ENCODE measurements at places on chromosomes 11 and 22.

DNA sequence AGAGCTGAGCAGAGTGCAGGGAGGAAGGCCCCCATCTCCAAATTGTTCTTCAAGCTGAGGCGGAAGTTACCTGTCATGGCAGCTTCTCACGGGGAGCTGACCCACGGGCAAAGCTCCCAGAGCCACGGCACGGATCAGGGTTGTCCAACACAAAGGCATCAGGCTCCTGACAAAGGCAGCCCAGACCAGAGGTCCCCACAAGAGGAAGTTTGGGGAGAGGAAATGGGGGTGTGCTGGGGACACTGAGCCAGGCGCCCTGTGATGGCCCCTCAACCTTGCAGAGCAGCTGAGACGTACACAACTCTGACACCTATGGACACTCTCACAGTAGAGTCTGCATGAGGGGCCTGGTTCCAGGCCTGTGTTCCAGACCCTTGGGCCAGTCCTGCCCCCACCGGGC is 95.6 kb downstream of the CTTN start:
- DNase-seq = no peak

GRCh38 chr22:24337894-24338645 is 67.4 kb downstream of the SPECC1L start:
- no peak for DNase-seq

DNA sequence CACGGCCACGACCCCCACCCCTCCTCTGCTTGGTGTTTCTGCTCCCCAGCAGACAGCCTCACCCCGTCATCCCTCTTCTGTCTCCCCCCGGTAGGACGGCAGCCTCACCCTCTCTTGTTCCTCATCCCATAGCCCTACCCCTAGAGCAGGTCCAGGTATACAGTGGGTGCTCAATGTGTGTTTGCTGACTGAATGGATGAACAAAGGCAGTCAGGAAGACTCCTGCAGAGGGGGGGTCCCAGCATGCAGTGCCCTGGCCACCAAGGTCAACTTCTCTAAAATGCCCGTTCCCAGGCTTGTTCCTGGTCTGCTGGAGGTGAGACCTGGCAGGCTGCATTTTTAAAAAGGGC is 34.7 kb upstream of the FADD start:
- DNase-seq = no peak

DNA sequence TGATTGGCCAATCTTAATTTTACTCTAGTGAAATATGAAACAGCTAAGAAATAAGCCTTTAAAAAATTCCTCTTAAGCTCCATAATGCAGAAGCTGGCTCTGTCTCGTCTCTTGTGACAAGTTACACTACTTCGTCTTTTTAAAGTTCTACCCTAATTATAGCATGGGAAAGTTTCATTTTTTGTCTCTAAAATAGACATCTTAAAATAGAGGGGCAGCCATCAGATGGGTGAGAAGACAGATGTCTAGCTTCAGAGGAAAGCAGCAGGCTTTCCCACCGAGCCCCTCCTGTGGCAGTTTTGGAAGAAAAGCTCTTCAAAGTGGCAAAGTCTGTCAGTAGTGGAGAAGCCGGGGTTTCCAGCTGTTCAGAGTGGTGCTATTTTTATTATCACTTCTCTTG is 39.5 kb downstream of the XRRA1 start:
- DNase-seq = no peak

DNA sequence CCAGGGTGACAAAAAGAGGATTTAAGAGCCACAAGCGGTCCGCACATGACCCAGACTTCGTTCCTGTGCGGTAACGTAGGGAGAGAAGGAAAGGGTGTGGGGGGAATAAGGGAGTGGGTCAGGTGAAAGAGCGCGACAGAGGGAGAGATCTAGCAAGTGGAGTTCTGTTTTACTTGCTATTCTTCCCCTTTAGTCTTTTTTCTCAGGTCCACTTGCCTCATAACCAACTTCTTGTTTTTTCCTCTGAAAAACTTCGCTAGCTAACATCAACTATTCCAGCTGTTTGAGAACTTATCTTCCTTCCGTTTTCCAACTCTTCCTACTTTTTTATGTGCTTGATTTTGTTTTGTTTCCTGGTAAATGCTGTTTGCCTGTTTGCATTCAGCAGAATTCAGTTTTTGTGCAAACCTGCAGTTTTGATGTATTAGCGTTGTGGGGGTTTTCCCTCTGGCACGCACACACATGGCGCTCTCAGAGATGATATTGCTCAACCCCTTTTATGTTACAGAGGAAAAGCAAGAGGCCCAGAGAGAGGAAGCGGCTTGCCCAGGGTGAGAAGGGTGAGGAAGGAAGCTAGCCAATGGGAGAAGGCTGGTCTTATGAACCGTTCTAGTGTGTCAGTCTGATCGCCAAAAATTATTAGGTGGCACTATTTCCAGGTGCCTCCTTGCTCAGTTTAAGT is 592 bp upstream of the CTSC start:
- peak; percentile 26 for DNase-seq

- no peak for DNase-seq
These were observed 9.9 kb downstream of the P2RY6 start for GRCh38 chr11:73281796-73282660.

DNA sequence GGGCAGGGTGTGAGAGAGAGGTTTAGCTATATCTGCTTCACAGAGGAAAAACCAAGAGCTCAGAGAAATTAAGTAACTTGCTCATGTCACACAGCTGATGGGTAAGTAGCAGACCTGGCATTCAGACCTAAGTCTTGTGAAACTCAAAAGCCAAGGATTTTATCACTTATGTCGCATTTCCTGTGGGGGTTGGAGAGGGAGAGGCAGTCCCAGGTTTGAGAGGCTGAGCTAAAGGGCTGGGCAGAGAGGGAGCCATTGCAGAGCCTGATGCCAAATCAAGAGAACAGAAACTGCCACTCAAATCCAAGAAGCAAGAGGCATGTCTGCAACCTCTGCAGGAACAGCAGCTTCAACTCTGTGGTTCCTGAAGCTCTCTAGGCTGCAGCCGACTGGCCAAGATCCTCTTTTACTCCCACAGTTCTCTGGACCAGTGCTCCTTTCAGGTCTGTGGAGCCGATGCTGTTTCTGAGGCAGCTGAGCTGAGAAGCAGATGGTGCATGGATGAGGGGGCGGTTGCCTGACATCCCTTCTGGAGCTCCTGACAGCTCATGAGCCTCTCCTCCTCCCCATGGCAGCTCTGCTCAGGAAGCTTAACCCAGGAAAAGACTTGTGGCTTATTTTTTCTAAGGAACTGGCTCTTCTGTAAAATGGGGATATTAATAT is 47.6 kb upstream of the NAV2 start:
- no peak for DNase-seq

DNA sequence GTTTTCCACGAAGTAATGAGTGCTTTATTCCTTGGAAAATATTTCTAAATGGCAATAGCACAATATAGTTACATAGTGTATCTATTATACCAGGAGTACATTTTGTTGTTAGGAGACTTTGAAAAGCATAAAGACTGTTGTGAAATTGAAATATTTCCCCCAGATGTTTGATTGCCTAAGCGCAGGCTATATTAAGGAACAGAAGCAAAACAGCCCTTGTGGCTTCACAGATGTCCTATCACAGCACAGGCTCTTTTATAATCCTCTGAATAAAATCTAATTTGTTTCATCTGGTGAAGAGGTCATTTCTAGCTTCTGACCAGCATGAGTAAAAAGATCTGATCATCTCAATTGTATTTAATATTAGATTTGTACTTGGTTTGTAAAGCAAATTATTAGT is 48.2 kb downstream of the BSX start:
- DNase-seq = no peak

- no peak for DNase-seq
These were observed 104.3 kb downstream of the MAML2 start for GRCh38 chr11:96238563-96239135.

GRCh38 chr22:26975865-26976264 is 318.5 kb downstream of the MIAT start:
- DNase-seq = no peak

DNA sequence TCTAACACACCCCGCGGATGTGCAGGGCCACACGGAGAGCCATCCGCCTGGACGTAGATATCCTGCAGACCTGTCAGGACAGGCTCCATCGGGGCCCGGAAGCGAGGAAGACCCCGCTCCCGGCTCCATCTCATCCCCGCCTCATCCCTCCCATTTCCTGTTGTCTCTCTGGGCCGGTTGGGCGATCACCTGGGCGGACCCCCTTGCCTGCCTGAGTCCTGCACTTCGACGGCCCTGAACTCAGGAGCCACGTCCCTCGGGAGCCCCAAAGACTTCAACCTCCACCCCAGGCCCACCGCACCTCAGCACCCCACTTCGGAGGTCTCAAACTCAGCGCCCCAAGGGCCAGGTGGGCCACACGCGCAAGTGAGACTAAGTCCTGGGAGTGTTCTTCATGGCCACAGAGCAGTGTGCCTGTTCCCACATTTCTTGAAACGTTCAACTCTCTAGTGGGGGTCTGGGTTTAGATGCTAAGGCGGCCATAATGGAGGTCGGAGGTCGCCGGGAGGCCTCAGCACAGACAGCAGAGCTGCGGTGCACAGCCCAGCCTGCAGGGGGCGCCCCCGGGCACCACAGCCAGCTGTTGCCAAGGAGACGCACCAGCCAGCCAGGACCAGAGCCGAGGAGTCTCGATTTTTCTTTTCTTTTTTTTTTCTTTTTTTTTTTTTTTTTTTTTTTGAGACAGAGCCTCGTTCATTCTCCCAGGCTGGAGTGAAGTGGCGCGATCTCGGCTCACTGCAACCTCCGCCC is 26.0 kb upstream of the FADD start:
- no peak for DNase-seq

DNA sequence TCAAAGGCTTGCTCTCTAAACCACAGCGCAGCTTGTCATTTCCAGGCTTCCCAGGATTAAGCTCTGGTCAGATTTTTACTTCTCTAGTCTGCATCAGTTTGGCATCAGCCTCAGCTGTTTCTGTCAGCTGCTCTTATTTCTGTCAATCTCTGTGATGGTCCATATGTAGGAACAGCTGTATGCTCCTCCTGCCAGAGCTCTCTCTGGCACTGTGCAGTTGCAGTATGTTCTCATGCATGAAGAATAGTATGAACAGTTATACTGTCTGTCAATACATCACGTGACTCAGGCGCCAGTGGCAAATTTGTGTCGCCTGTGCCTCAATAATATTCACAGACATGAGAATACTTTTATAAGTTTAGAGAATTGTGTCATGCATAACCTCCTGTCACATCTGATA is 6.7 kb downstream of the OR6M1 start:
- no peak for DNase-seq

DNA sequence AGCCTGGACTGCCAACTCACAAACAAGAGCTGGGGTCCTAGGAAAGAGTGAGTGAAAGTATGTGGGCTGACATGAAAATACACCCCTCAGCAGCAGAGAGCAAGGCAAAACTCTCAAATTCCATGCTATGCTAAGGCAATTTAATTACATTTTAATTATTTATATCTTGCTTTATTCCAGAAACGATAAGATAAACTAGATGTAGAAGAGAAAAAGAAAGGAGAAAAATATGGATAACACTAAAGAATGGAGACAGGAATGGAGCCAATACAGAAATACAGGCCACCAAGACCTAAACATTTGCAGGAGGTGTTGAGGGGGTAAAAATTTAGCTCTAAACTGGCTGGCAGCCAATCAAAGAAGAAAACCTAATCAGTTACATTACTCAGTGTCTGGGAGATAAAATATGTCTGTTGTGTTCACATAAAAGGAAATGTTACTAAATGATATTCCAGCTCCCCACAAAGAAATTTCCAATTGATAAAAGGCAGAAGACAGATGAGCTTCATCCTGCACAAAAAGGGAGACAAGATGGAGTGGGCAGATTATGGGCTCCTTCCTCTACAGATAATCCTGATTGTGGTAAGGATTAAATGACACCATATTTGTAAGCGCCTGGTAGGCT is 223.5 kb upstream of the BLID start:
- DNase-seq = no peak

GRCh38 chr11:3861683-3862082 is 6.2 kb downstream of the STIM1 start:
- no peak for DNase-seq

DNA sequence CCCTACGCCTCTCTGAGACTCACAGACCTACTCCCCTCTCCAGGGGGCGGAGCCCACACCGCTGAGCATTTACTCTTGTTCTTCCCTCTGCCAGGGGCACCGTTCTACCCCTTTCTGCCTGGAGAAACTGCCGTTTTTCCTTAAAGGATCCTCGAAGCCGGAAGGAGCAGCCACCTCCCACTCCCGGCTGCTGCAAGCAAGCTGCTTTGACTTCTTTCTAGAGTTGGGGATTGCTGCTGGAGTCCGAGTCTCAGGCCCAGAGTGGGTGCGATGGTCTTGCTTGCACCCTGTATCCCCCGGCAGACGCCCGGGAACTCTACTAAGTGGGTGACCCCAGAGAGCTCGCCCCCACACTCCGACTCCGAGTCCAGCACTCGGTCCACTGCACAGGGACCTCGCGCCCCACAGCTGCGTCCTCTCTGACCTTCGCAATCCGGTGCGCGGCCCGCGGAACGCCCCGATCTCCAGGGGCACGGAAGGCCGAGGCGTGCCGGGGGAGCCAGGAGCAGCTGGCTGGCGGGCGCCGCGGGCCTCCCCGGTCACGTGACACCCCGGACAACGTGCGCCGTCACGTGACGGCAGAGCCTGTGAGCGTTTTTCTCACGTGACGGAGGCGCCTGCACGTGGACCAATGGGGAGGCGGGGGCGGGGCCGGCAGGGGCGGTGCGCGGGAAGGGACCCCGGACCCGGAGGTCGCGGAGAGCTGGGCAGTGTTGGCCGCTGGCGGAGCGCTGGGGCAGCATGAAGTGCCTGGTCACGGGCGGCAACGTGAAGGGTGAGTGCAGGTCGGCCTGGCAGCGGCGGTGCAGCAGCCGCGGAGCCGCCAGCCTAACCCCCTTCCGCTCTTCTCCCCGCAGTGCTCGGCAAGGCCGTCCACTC is at the start of gene RAD9A:
TSS of gene RAD9A (plus strand) at position 683 of the 879 bp plus-strand sequence. CDS start at position 742, 59 bp downstream.
- DNase-seq = peak; percentile 82

- no peak for DNase-seq
These were observed 2.6 kb upstream of the LGALS2 start for GRCh38 chr22:37582526-37582925.

GRCh38 chr22:45709866-45710265 is 38.2 kb downstream of the ATXN10 start:
- DNase-seq = no peak

GRCh38 chr11:128735935-128736605 is 42.2 kb downstream of the FLI1 start:
- DNase-seq = no peak

- DNase-seq = no peak
These were observed 43.5 kb downstream of the FANCF start for GRCh38 chr11:22582151-22582410.

DNA sequence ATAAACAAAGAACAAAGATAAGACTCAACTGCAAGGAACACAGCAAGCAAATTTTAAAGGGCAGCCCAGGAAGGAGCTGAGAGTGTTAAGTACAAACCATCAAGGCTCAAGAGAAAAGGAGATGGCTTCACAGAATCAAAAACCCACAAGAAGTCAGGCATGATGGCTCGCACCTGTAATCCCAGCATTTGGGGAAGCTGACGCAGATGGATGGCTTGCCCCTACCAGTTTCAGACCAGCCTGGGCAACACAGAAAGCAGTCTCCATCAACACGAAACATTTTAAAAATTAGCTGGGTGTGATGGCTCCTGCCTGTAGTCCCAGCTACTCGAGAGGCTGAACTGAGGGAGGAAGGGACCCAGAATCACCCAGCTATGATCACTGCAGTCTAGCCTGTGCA is 32.6 kb downstream of the MAPK1 start:
- no peak for DNase-seq
